Stimulated activated CD4-positive, alpha-beta T cell treated with anti-CD3 and anti-CD28 coated beads, TNF-alpha, amount 100 ng/mL, for 48 hours (primary cell): ENCODE measurements at places on chromosomes 1 and 21.

DNA sequence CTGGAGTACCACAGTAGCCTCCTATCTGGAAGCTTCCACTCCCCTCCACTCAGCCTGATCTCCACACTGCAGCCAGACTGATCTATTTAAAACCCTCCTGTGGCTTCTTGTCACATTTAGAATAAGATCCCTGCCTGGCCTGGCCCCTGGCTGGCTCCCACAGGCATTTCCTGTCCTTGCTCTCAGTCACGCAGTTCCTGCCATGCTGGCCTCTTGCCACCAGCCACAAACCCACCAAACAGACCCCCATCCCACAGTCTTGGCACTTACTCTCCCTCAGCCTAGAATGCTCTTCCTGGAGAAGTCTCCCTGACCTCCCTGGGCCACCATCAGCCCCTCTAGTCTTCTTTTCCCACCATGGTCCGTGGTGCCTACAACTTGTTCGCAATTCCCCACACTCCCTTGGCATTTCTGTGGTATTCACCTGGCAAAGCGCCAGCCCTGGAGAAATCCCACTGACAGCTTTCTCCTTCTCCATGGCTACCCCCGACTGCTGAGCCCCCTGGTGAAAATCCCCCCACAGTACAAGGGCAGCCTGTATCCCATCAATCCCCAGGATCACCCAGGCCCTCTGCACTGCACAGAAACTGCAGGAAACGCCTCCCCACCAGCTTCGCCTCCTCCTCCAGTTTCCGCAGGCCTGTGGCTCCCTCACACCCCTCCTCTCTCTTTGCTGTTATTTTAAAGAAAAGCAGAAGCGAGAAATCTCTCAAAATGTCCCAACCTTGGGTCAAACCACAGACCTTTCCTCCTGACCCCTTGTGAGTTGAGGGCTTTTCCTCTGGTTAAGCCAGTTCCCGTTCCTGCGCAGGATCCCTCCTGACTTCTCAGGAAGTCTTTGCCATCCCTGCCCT is 94.5 kb downstream of the SYT2 start:
- DNase-seq, result no peak

- DNase-seq, result no peak
Measured at GRCh38 chr1:159005676-159006075, 4.0 kb upstream of the IFI16 start.

DNA sequence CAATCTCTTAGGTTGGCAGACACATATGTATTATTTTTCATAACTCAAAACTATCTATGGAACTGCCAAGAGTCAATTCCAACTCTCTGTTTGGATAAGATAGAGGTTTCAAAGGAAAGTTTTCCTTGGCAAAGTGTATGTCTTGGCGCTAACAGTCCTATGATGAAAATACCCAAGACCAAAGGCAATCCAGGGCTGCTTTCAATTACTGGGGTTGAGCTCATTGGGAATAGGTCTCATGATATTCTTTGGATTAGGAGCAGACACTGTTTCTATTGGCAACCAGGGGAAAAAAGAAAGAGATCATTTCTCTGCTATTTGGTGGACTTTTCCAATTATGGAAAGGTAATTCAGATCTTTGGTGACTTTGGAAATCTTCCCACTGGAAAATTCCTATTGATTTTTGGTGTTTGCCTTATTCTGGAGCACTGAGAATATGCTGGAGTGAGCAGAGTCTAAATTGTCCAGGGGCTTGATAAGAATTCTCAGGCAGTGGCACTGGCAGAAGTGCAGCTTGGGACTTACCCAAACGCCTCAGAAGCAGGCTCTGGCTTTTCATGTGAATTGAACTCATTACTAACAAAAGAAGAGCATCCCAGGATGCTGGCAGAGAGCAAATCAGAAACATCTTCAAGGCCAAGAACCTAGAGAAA is 20.4 kb upstream of the PLXNA2 start:
- DNase-seq, result no peak

DNA sequence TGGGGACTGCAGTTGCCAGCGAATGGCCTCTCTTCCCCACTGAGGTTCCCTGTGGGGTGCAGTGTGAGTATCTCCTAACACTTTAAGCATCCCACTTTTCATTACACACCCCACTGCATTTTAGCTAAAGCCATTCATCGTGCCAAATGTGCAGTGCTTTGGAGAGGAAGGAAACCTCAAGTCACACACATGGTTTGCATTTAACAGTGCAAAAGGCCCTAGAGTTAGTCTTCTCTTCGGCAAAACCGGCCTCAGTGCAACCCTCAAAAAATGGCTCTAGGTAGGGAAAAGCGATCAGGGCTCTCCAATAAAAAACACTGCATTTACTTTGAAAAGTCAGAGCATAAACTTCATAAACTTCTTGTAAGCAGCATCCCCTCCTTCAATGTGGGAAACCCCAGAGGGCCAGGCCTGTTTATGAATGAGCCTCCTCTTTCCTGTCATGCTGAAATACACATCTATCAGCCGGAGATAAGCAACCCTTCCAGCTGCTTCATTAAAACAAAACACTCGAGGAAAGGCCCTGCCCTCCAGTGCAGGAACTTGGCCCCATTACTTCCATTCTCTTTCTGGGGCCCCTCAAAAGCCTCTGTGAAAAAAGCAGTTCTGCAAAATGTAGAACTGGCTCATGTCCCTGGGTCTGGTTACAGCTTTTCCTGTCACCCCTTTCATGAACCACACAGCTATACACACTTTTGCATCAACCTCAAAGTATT is 184.0 kb downstream of the CDC7 start:
- DNase-seq, result no peak

DNA sequence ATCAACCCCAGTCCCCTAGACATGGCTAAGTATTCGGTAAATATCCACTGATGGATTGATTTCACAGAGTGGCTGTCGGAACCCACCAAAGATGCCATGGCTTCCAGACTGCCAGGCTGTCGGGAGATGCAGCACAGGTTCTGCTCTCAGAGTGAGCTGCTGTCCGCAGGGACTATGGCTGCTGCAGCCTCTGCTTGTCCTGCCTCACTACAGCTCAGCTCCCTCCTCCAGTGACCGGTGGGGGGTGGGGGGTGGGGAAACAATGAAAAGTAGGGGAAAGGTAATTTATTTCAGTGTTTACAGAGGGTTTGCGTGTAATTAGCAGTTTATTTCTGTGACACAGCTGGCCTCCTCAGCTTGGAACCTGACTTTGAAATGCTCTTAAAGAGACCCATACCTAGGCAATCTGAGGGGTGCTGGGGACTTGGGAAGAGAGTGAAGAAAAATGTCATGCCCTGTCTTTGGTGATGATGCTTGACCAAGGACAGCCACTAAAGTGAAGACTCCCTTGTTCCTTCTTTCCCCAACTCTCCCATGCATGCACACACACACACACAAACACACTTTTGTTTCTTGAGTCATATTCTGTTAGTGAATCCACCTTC is 109.0 kb downstream of the CACNA1E start:
- no peak for DNase-seq

DNA sequence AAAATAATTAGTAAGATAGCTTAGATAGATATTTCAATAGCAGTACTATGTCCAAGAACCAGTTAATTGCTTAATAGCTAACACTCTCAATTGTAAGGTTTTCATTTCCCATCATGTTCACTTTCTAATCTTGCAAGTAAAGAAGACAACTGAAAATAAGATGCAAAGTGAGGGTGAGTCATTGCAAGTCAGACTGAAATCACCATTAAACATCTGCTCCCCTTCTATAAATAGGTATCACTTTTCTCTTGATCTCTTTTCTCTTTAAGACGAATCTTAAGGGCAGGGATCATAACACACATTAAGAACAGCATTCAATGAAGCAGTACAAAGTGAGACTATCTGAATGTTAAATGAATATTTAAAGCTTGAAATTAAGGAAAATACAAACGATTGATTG is 40.4 kb downstream of the UBR4 start:
- no peak for DNase-seq

DNA sequence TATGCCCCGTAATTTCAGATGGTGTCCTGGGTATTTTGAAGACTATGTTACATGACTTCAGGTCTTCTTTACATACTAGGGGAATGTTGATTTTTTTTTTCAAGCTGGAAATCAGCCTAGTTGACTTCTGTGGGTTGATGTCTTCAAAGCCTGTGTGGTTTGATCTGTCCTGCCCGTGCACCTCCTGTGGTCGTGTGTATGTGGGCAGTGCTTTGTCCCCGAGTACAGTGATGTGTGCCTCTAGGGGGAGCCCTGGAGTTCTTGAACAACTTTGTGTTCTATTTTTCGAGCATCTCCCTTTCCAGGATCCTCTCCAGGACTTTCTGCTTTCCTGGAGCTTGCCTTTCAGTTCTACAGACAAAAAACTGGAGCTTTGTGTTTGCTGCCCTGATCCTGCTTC is 28.9 kb downstream of the OBSCN start:
- DNase-seq, result no peak
